ENCODE measurements at places on chromosomes 13 and 19.
A peak's percentile ranks its signal among the peaks of the same experiment; 100 is the strongest.

- DNase-seq: no peak
Observed at GRCh38 chr19:1734321-1734966, 18.9 kb upstream of the ONECUT3 start.

GRCh38 chr13:75704927-75705288 is 68.8 kb downstream of the LMO7 start:
- no peak for DNase-seq

- no peak for DNase-seq
Observed at GRCh38 chr19:13699786-13700185, 64.5 kb upstream of the MRI1 start.

DNA sequence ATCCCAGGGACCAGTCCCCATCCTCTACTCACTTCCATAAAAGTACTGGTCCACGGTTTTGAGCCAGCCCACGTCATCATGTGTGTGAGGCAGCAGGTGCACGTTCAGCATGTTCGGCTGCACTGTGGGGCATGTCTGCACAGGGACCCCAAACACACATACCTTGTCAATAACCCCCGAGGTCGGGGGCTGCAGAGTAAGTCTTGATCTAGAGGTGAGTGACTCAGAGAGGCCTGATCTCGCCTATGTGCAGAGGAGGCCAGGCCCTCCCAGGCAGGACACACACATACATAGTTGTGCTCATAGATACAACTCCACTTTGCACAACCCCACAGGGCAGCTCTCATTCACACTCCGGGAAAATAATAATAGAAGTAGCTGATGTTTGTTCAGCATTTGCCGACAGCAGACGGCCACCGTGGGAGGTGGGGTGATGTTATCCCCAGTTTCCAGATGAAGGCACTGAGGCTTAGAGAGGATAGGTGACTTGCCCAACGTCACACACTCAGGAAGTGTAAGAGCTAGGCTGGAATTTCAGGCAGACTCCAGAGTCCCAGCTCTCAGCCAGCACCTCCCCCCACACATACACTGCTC is 774 bp downstream of the MAN2B1 start:
- peak; percentile 9 for DNase-seq

- DNase-seq: peak; percentile 52
Observed at GRCh38 chr13:101149735-101150384, 266.4 kb downstream of the NALCN start.

DNA sequence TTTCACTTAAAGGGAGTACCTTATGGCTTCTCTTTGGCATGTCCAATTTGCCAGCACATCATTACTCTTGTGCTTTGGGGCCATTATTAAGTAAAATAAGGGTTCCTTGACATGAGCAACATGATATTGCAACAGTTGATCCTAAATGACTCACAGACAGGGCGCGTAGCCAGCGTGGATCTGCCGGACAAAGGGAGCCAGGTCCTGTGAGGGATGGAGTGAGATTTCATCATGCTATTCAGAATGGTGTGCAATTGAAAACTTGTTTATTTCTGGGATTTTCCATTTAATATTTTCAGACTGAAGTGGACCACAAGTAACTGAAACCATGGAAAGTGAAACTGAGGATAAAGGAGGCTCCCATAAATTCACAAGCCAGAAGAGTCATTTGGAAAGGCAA is 48.6 kb upstream of the WASF3 start:
- DNase-seq: peak; percentile 36

GRCh38 chr19:1214862-1215731 is 9.5 kb downstream of the STK11 start:
- DNase-seq: no peak

DNA sequence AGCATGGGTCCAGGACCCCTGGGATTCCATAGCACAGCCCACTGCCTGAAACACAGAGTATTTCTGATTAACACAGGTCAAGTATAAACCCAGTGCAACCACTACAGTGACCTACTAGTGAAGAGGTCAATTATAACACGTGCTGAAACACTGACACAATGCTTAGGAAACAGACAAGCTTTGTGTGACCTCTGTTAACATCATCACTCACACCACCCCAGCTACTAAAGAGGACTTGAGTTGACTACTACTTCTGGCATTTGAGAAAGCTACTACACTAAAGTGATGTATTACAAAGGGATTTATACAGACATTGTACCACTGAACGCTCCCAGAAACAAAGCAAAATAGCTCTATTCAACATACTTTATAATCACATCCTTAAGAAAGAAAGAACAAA is 1935.9 kb upstream of the PCDH20 start:
- peak; percentile 6 for DNase-seq

DNA sequence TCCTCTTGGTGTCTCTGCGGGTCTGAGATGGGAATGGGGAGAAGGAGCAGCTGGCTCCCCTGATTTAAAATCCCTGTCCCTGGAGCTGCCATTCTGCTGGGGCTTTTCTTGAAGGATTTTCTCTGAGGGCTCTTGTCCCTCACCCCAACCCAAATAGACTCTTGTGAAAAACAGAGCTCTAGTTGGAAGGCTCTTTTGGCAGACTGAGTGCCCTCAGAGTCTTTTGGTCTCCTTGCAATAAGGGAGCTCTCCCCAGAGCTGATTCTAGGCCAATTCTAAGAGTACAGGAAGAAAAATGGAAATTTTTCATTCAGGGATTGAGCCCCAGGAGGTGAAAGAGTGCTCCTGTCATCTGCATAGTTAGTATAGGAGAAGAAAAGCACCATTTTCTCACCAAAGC is 238.3 kb downstream of the COG6 start:
- DNase-seq: no peak
